ENCODE measurements at places on chromosomes 11 and 22.

GRCh38 chr11:64419818-64420485 is 61.0 kb downstream of the RPS6KA4 start:
- peak; percentile 80 for DNase-seq

GRCh38 chr11:86801364-86801763 is 1.0 kb downstream of the PRSS23 start:
- DNase-seq, result no peak

GRCh38 chr11:131486937-131487635 is 116.7 kb downstream of the NTM start:
- DNase-seq, result no peak

DNA sequence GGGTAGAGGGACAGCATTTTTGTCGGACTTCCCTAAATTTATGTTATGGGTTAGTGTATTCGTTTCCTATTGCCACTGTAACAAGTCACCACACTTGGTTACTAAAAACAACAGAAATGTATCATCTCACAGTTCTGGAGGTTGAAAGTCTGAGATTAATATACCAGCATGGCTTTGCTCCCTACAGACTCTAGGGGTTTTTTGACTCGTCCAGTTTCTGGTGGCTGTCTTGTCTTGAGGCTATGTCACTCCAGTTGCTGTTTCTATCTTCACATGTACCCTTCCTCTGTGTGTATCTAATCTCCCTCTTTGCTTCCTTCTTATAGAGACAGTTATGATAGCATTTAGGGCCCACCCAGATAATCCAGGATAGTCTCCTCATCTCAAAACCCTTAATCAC is 9.1 kb upstream of the CCDC179 start:
- no peak for DNase-seq

GRCh38 chr22:44601725-44602124 is 100.3 kb upstream of the PRR5 start:
- no peak for DNase-seq

GRCh38 chr11:9506489-9507276 is 45.9 kb downstream of the ZNF143 start:
- DNase-seq, result no peak

DNA sequence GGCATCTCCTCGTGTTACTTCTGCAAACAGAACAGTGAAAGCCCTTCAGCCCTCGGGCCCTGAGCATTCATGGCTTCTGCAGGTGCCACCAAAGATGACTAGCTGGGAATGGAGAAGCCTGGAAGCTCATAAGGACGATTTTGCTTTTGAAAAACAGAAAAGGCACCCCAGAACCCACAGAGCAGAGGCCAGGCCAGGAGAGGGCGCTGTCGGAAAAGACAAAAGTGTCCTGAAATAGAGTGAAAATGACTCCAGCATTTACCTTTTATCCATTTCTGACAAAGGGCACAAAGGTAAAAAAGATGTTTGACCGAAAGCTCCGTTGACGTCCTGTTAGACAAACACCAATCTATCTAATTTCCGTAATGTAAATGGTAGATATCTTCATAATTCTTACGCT is 37.6 kb downstream of the ZNF195 start:
- no peak for DNase-seq

DNA sequence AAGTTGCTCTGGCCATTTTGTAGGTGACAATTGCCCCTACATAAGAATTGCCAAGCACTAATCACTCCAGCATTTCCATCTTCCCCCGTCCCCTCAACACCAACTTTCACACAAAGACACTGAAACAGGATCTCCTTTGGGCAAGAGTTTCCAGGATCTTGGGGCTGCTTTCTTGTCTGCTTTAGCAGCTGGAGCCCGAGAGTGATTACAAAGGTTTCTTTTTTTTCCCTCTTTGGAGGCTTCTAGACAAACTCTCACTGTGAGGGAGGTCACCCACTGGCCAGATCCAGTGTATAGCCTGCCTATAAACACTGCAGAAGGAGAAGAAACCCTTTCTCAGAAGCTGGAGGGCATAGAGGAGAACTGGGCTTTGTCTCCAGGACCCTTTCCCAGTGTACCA is 92.5 kb downstream of the APIP start:
- DNase-seq, result no peak

DNA sequence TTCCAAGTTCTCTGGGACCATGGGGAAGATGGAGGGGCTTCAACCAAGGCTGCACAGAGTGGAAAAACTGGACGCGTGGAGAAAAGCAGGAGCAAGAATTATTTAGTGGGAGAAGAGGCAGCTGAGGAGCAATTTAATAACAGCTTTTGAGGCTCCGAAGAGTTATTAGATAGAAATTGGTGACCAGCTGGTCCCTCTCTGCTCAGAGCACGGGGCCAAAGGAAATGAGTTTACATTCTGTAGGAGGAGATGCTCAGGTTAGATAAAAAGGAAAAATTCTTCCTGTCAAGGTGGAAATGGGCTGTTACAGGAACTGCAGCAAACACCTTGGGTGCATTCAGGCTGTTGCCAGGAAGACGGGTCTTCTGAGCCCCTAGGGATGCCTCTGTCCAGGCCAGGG is 47.0 kb upstream of the GALNT18 start:
- DNase-seq, result no peak

DNA sequence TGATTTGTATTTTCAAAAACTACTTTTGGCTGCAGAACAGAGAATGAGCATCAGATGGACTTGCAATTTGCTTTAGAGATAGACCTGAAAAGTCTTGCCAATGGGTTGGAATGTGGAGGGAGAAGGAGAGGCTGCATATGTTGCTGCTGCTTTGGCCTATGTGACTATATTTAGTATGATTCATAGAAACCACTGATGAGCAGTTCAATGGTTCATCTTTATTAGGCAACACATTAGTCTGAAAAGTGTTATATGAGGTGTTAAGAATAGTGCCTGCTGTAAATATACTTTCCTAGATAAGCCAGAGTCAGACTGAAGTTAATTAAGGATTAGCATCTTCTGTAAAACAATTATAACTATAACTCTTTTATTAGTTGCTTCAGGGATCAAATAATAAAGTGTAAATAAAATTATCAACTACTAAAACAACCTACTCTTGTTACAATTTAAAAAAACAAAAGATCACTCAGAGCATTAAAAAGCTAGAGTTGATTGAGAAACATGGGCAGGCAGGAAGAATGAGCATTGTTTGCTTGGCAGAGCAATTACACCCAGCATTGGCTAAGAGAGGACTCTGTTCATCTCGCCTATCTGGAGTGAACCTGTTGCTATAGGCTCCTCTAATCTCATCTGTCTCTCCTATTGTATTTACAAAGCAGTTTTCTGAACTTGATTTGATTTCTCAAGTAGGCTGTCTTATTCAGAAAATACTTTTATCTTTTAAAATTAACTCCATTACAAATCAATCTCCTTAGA is 36.3 kb downstream of the HORMAD2 start:
- no peak for DNase-seq

GRCh38 chr22:30205281-30206115 is 41.1 kb downstream of the LIF start:
- no peak for DNase-seq

DNA sequence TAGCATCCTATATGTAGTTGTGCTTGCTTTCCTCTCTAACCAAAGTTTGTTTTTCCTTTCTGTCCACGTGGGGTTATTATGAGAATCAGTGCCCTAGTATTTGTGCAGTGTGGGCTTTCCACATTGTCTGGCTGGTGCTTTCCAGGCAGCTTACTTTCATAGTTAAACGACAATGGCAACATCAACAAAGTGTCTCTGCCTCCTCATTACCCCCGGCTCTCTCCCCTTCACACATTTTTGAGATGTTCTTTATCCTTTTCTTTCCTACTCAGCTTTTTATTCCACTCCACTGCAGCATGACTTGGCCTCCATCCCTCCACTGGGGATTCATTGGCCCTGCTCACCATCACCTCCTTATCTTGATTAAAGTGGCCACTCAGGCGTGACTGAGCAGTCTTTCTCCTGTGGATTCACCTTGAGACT is 19.1 kb downstream of the SPECC1L start:
- no peak for DNase-seq

DNA sequence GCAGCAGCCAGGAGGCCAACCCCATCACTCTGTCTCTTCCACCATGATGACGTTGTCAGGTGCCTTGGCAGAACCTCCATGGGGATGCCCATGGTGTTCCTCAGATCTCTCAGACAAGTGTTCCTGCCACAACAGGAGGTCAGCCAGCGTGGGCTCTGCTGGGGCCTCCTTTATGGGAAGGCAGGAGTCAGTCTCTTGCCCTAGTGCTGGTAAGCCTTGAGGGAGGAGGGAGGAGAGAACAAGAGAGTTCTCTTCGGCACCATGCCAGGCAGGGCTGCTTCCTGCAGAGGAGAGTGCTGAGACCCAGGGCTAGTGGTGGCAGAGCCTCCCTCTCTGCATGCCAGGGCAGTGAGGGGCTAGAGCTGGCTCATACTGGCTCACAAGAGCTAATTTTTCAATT is 32.5 kb downstream of the GNAZ start:
- DNase-seq, result no peak

GRCh38 chr22:30455075-30455840 is 16.6 kb downstream of the SEC14L3 start:
- no peak for DNase-seq
